ENCODE measurements at places on chromosomes 6 and 20. TPM values are rescaled to one million over a fixed set of nuclear protein-coding genes. Genes with fewer than 3 reads are reported as not detected.

HMGCLL1 gene
- total RNA-seq = 1.7 TPM

ZFP57 gene
- total RNA-seq = 3.7 TPM

RHAG gene
- total RNA-seq = 2.5 TPM

PERP gene
- 279 TPM for total RNA-seq

TREML2 gene
- total RNA-seq = not detected

MATN4 gene
- total RNA-seq = not detected

AAR2 gene
- total RNA-seq = 23.8 TPM

APOM gene
- not detected for total RNA-seq

HTR1E gene
- not detected for total RNA-seq

CYP21A2 gene
- 9.3 TPM for total RNA-seq

ECT2L gene
- total RNA-seq = not detected

EFCAB8 gene
- total RNA-seq = not detected

TOX2 gene
- 5.2 TPM for total RNA-seq

XKR7 gene
- total RNA-seq = not detected

HCK gene
- 10.1 TPM for total RNA-seq

TMEM14C gene
- 95.8 TPM for total RNA-seq

NKX2-2 gene
- not detected for total RNA-seq

CENPQ gene
- 1.7 TPM for total RNA-seq

TCF15 gene
- total RNA-seq = not detected

PLAGL2 gene
- total RNA-seq = 8.3 TPM

PACSIN1 gene
- 0.74 TPM for total RNA-seq

FOXQ1 gene
- total RNA-seq = 6.4 TPM

SLC26A8 gene
- total RNA-seq = not detected

NR2E1 gene
- total RNA-seq = not detected

FOXS1 gene
- not detected for total RNA-seq

C20orf204 gene
- 0.98 TPM for total RNA-seq

SAMD10 gene
- 11.8 TPM for total RNA-seq

SLC52A3 gene
- total RNA-seq = 1.7 TPM

HLA-DRB5 gene
- 4.7 TPM for total RNA-seq

DDX27 gene
- total RNA-seq = 23.3 TPM

TNFRSF21 gene
- total RNA-seq = 30.4 TPM

GPR6 gene
- total RNA-seq = not detected

Measured in vagina (tissue), 2 donors.